ENCODE measurements at places on chromosomes 11 and 22.

GRCh38 chr22:50242406-50242949, 2.3 kb downstream of the TUBGCP6 start:
- peaks cover 15% of the 10 kb centered on the region for H3K36me3 ChIP-seq
- H3K27me3 ChIP-seq: no peaks in the 10 kb centered on the region
- no peak overlapping the region for H3K27ac ChIP-seq
- DNase-seq: no peak
- peaks cover 20% of the 10 kb centered on the region for H3K4me1 ChIP-seq

- no peaks in the 10 kb centered on the region for H3K4me1 ChIP-seq
- no peaks in the 10 kb centered on the region for H3K36me3 ChIP-seq
- no peak overlapping the region for H3K4me3 ChIP-seq
- H3K27ac ChIP-seq: no peak overlapping the region
Observed at GRCh38 chr11:31711137-31711536, 100.0 kb downstream of the PAX6 start.

- no peak overlapping the region for H3K27ac ChIP-seq
- peaks cover 19% of the 10 kb centered on the region for H3K27me3 ChIP-seq
- no peaks in the 10 kb centered on the region for H3K4me1 ChIP-seq
- no peaks in the 10 kb centered on the region for H3K36me3 ChIP-seq
- no peak for DNase-seq
- no peak overlapping the region for H3K4me3 ChIP-seq
Observed at GRCh38 chr11:57481915-57482781, 21.8 kb downstream of the RTN4RL2 start.

- no peaks in the 10 kb centered on the region for H3K36me3 ChIP-seq
- peaks cover 37% of the 10 kb centered on the region for H3K27me3 ChIP-seq
- H3K4me3 ChIP-seq: no peak overlapping the region
- no peak for DNase-seq
- no peak overlapping the region for H3K27ac ChIP-seq
Observed at GRCh38 chr22:48488149-48488551, 1339.5 kb downstream of the BRD1 start.

DNA sequence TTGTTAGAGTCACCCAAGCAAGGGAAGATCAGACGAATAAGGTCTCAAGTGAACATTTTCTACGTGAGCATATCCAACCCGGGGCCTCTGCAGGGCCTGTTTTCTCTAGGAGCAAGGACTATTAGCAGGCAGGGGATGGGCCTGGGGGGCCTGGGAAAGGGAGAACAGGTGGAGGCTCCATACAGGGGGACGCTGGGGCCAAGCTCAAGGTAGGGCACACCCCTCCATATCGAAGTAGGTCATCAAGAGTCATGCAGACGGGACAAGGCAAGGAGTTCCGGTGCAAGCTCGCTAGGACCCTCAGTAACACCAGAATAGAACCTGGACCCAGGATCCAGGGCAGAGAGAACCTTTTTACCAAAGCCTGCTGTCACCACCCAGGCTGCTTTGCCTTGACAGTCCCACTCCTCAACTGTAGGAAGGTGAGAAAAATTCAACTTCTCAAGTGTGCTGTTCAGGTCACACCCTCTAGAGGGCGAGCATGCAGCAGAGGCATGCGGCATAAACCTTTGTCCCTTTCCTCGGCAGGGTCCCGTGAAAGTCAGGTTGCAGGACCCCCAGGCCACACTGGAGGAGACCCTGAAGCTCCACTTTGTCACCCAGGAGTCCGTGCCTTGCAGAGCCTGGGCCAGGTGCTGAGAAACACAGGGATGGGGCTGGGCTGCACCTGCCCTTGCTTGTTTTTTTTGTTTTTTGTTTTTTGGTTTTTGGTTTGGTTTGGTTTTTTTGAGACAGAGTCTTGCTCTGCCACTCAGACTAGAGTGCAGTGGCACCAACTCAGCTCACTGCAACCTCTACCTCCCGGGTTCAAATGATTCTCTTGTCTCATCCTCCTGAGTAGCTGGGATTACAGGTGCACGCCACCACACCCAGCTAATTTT, 8.6 kb upstream of the APOBEC3B start:
- H3K4me1 ChIP-seq: no peaks in the 10 kb centered on the region
- no peaks in the 10 kb centered on the region for H3K27me3 ChIP-seq
- no peaks in the 10 kb centered on the region for H3K36me3 ChIP-seq
- H3K4me3 ChIP-seq: no peak overlapping the region
- no peak overlapping the region for H3K27ac ChIP-seq

DNA sequence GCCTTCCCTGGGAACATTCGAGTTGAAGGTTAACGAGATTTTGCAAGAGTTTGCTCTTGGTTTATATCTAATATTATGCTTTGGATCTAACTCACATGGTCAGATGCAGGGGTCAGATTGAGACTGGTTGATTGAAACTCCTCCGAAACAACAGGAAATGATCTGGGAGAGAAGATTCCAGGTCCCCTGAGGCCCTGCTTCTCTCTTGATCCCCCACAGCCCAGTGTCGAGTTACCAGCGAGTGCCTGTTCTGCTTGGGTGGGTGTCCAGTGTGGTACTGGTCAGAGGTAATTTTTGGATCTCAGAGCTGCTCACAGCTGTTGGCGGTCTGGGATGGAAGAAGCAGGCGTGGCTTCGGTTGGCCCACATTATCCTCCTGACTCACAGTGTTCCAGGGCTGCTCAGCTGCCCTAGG, 9.2 kb downstream of the FBLN1 start:
- no peaks in the 10 kb centered on the region for H3K36me3 ChIP-seq
- no peaks in the 10 kb centered on the region for H3K27me3 ChIP-seq
- DNase-seq: no peak
- H3K27ac ChIP-seq: no peak overlapping the region
- H3K4me1 ChIP-seq: no peaks in the 10 kb centered on the region

- peaks cover 26% of the 10 kb centered on the region for H3K4me1 ChIP-seq
- H3K36me3 ChIP-seq: no peaks in the 10 kb centered on the region
- no peak overlapping the region for H3K27ac ChIP-seq
- no peak for DNase-seq
Observed at GRCh38 chr11:8838248-8838647, 72.7 kb upstream of the AKIP1 start.

GRCh38 chr11:46378296-46378695, 3.2 kb upstream of the MDK start:
- H3K27ac ChIP-seq: no peak overlapping the region
- H3K27me3 ChIP-seq: peaks cover 10% of the 10 kb centered on the region
- H3K4me3 ChIP-seq: no peak overlapping the region
- peaks cover 10% of the 10 kb centered on the region for H3K36me3 ChIP-seq
- peaks cover 7% of the 10 kb centered on the region for H3K4me1 ChIP-seq

GRCh38 chr11:11401960-11402535, 49.0 kb upstream of the CSNK2A3 start:
- no peak overlapping the region for H3K27ac ChIP-seq
- H3K36me3 ChIP-seq: no peaks in the 10 kb centered on the region
- no peak for DNase-seq
- no peak overlapping the region for H3K4me3 ChIP-seq
- H3K27me3 ChIP-seq: no peaks in the 10 kb centered on the region

Measured in keratinocyte (primary cell).